ENCODE measurements at places on chromosomes 11 and 22.

DNA sequence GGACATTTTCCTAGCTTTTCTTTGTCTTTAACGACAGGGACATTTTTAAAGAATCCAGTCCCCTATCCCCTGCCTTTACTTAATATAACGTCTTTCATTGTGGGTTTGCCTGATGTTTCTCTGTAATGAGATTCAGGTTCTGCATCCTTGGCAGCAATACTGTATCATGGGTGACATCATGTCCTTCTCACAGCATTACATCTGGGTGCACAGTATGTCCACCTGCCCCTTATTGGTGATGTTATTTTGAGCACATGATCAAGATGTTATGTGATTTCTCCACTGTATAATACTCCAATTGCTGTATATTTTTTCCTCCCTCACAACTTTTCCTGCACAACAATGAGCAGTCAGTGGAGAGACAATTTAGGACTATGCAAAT is 9.7 kb upstream of the STK33 start:
- no peak for DNase-seq

GRCh38 chr22:44445307-44445680 is 52.7 kb downstream of the RTL6 start:
- no peak for DNase-seq

- DNase-seq, result no peak
Observed at GRCh38 chr11:35323076-35323868, 96.1 kb downstream of the SLC1A2 start.

- no peak for DNase-seq
Observed at GRCh38 chr11:79206951-79207350, 233.9 kb downstream of the TENM4 start.

- no peak for DNase-seq
Observed at GRCh38 chr11:132876239-132876638, 656.1 kb downstream of the OPCML start.

DNA sequence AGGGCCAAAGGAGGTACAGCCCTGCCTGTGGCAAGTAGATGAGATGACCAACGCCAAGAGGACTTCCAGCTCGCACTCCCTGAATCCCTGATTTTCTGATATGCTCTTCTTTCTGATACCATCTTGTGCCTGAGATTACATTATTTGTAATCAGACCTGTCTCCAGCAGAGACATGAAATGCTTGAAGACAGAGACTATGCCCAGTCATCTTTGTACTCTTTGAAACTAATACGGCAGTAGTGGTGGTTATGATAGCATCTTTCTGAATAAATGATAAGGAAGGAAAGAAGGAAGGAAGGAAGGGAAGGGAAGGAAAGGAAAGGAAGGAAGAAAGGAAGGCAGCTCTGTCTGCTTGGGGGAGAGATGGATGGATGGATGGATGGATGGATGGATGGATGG is 27.8 kb downstream of the IL10RA start:
- DNase-seq, result no peak

DNA sequence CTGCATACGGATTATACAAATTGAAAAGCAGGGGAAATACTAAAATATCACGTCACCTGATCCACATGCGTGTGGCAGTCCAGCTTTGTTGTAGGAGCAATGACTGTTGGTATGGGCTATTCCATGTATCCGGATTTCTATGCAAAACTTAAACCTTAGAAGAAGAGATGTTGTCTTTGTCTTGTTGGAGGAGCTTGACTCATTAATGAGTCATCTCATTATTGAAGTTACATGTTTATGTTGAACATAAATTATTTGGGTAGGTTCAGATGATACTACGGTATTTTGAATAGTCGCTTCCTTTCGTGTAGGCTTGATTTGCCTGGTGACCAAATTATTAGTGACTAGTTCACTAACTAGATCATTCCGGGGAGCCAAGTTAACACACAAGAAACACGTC is 806 bp upstream of the SAAL1 start:
- no peak for DNase-seq

- no peak for DNase-seq
Observed at GRCh38 chr11:33323421-33323820, 66.2 kb downstream of the HIPK3 start.

DNA sequence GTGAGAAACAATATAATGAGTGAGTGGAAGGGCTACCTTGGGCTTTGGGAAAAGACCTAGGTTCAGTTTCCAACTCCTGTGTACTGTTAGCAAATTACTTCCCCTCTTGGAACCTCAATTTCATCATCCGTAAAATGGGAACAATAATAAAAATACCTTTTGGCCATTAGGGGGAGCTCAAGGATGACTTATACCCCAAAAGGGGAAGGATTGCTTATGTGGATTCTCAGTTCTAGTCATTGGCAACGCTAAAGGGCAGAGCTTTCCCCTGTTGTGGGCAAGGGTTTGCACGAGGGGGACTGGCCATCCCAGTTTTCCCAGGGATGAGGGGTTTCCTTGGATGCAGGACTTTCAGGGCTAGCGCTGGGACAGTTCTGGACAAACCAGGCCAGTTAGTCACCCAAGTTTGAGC is 3.1 kb upstream of the COMMD9 start:
- DNase-seq, result peak; percentile 10

- DNase-seq, result no peak
Observed at GRCh38 chr11:102304686-102305085, 12.6 kb upstream of the BIRC3 start.

DNA sequence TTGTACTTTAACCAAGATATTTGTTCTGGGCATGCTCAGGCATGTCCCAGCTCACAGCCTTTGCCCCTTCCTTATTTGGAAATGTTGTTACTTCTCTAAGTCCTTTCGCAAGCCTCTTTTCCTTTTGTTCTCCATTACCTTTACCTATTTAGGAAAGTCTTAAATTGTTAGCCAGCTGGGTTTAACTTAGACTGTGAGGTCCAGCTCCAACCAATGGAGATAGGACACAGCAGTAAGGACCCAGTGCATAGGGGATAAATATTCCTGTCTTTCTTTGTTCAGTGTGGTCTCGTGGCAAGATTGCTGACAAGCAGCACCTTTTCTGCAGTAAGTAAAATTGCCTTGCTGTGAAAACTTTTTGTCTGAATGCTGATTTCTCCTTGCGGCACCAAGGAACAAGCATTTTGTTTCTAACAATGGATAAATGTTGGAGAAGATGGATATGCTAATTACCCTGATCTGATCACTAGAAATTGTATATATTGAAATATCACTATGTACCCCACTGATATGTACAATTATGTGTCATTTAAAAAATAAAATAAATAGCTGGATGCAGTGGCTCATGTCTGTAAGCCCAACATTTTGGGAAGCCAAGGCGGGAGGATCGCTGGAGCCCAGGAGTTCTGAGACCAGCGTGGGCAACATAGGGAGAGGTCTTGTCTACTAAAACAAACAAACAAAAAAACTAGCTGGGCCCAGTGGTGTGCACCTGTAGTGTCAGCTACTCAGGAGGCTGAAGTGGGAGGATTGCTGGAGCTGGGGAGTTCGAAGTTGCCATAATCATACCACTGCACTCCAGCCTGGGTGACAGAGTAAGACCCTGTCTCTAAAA is 31.9 kb upstream of the FTH1 start:
- no peak for DNase-seq

- DNase-seq, result no peak
Observed at GRCh38 chr11:66743271-66743968, 14.4 kb upstream of the SPTBN2 start.

- DNase-seq, result no peak
Observed at GRCh38 chr22:38490915-38491314, 15.2 kb downstream of the DDX17 start.

GRCh38 chr11:75174781-75175370 is 24.0 kb downstream of the SLCO2B1 start:
- no peak for DNase-seq

DNA sequence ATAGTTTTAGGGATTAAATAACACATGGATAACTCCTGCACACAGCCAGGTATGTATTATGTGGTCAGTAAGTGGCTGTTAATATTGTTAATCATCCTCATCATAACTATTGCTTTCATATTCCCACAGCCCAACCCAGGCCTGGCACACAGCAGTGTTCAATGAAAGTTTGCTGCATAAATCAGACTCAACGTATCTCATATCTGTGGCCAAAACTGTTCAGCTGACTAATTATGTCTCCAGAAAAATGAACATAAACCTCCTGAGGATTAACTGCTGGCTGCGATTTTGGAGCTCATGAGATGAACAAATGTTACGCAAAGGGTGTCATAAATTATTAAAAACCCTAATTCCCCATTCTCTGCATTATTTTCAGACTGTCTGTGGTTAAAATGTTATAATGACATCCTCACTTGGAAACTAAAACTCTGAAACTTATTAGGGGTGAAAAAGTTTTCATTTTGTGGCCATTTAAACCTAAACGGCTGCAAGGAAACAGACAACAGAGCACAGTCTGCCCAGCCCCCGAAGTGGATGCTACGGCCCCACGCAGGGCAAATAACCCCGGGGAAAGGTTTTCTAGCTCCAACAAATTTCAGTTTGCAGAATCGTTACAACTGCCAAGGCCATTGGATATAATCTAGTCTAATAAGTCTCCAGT is 17.3 kb downstream of the ABCC8 start:
- no peak for DNase-seq

- no peak for DNase-seq
Observed at GRCh38 chr22:45285263-45286058, 712 bp downstream of the UPK3A start.

DNA sequence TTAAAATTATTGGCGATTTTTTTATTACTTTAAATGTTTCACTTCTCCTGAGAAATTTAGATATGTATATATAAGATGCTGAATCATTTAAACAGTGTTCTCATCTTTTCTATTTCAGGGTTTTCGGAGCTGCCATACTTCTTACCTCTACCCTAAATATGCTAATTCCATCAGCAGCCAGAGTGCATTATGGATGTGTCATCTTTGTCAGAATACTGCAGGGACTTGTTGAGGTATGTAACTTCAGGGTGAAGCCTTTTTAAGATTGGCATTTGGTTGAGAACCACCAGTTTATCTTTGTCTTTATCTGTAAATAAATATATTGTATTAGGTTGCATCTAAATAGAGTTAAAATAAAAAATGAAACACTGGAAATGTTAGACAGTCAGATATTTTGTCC is 21.1 kb downstream of the SLC17A6 start:
- DNase-seq, result no peak

GRCh38 chr11:64128255-64129006 is 37.5 kb downstream of the MACROD1 start:
- DNase-seq, result no peak

GRCh38 chr11:69253028-69253427 is 40.9 kb upstream of the MYEOV start:
- peak; percentile 7 for DNase-seq

DNA sequence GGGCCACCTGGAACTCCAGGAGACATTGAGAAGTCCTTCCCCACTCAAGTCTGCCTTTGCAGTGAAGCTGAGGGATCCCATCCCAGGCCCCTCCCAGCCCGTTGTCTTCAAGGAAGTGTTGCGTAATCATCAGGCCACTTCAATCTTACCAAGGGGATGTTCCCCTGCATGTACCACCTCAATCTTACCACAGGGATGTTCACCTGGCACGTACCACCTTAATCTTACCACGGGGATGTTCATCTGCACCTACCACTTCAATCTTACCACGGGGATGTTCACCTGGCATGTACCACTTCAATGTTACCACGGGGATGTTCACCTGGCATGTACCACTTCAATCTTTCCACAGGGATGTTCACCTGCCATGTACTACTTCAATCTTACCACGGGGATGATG is 108.0 kb upstream of the SYN3 start:
- DNase-seq, result no peak

DNA sequence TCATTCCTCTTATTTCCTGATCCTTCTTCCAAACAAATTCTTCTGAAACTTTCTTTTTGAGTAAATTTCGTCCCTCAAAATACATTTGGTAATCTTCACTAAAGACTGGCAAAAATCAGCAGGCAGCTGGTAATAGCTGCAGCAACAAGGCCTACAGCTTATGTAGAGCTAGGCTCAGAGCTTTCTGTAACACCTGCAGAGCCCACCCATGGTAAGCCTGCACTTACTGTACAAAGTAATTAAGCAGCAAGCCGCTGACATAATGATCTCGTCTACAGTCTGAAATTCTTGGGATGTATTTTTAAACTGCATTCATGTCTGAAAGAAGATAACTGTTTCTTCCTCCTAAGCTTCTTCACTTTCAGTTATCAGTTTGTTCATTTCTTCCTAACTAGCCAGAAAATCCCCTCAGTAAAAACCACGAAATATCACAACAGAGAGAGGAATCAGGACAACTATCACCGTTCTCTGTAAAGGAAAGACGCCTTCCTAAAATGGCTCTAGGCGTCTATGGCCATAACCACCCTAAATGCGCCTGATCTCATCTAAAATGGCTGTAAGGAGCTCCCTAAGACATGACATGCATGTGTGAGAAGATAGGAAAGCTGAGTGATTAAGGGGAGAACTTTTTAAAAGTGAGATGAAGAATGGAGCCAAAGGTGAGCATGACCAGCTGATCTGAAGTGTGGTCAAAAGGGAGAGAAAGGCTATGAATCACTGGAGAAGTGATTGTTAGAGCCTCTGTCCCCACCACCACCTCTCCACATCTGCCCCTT is 56.2 kb downstream of the DENND5A start:
- DNase-seq, result no peak

DNA sequence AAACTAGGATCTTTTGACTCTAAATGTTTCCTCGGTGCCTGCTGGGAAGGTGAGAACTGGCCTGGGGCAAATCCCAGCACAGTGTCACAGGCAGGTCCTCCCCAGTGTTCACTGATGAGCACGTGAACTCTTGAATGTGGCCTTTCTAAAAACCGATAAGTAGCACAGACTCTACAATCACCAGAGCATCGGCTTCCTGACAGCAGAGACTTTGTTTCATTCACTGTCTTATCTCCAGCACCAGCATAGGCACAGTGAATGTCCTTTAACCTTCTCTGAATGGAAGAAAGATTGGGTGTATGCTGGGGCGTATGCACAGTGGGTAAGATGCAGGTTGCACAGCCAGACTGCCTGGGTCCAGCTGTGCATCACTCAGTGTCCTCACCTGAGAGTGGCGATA is 59.3 kb upstream of the EIF3D start:
- DNase-seq, result no peak

DNA sequence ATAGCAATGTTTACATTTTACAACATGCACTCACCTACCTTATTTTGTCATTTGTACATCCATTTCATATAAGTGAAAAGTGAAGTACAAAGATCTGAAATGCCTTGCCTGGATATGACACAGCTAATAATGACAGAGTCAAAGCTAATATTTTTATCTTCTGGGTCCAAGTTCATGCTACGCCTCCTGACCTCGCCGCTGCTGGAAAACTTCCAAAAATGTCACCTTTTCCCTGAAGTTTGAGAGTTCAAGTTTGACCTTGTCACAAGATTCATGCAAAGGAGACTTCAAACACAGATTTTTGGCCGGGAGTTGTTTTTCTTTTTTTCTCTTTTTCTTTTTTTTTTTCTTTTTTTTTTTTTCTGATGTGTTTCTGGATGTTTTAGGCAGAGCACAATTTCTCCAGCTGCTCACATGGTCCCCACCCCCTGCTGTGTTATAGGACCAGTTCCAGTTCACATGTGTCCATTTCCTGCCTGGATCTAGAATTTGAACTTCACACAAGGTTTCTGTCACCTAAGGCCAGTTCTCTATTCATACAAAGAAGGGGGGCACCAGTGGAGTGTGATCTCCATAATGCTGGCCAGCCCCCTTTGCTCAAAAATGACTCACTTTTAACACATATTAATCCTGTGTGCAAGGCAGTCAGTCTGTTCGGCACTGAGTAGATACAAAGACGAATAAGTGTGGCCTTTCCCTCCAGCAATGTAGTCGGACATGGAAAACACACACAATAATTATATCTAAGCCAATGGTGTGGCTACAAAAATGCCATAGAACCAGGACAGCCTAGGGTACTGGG is 546.8 kb downstream of the BUD13 start:
- no peak for DNase-seq

GRCh38 chr11:61028135-61028729 is 56.8 kb downstream of the CD6 start:
- DNase-seq, result no peak

- no peak for DNase-seq
Observed at GRCh38 chr22:23613193-23613972, 18.7 kb downstream of the DRICH1 start.

Measured in fibroblast of skin of left biceps (primary cell).